ENCODE measurements at places on chromosomes 2 and 18.
A peak's percentile ranks its signal among the peaks of the same experiment; 100 is the strongest.

GRCh38 chr2:167451496-167452289, 563.4 kb downstream of the XIRP2 start:
- DNase-seq: no peak

DNA sequence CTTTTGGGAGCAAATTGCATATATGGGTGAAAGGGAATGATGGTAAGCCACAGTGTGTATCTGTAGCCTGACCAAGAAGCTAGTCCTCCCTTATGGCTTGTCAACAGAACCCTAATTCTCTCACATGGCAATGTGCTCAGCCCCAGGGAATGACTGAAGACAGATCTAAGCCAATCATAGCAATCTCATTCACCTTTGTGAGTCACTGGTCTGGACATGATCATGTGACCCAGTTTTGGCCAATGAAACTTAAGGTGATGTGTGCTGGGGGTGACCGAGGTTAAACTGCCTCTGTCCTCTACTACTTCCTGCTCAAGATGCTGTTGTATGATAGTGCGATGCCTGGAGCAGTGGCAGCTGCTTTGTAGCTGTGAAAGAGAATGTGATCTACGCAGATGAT, 491.2 kb upstream of the HS6ST1 start:
- no peak for DNase-seq

- peak; percentile 4 for DNase-seq
These were observed 144.3 kb upstream of the TFPI start for GRCh38 chr2:187698374-187699110.

DNA sequence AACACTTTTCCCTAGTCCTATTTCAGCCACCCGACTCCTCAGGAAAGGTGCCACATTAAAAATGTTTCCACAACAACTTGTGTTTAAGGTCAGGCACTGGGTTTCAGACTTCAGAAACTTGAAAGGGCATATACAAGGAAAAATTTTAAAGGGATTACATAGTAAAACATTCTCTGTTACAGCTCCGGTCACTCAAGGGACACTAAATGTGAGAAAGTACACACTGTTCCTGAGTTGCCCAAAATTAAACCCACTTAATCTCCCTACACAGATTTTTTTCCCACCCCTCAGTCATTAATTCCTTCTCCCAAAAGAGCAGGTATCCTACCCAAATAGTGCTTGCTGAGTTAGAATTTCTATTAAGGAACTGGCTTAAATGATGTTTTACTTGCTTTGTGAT, 14.2 kb downstream of the STK39 start:
- DNase-seq: no peak

GRCh38 chr2:98730053-98730706, 752 bp downstream of the MGAT4A start:
- no peak for DNase-seq

GRCh38 chr2:185811580-185811979, 73.0 kb downstream of the FSIP2 start:
- DNase-seq: no peak

- DNase-seq: peak; percentile 46
These were observed 22.6 kb upstream of the CYP1B1 start for GRCh38 chr2:38098421-38099098.

- no peak for DNase-seq
These were observed 485.1 kb downstream of the NRXN1 start for GRCh38 chr2:50546790-50547189.

DNA sequence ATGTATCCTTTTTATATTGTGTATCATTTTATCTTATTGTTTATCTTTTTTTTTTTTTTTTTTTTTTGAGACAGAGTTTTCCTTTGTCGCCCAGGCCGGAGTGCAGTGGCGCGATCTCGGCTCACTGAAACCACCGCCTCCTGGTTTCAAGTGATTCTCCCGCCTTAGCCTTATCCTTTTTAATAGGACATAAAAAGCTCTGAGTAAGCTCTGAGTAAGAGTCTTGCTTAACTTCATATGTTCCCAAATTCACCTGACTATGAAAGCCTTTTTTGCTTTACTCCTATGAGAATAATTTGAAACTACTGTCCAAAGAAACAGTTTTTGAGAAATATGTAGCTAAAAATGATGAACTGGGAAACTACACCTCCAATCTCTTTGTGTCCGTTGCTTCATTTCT, 525.5 kb downstream of the IRS1 start:
- no peak for DNase-seq

Measured in fibroblast of skin of scalp (primary cell).